WTC11 (cell line): ENCODE measurements at places on chromosomes 6 and 20.

- no peak overlapping the region for H3K4me3 ChIP-seq
- H3K4me1 ChIP-seq, result no peaks in the 10 kb centered on the region
- no peak for DNase-seq
- H3K36me3 ChIP-seq, result no peaks in the 10 kb centered on the region
- no peaks in the 10 kb centered on the region for H3K27me3 ChIP-seq
These were observed 57.4 kb upstream of the MPC1 start for GRCh38 chr6:166440106-166440505.

DNA sequence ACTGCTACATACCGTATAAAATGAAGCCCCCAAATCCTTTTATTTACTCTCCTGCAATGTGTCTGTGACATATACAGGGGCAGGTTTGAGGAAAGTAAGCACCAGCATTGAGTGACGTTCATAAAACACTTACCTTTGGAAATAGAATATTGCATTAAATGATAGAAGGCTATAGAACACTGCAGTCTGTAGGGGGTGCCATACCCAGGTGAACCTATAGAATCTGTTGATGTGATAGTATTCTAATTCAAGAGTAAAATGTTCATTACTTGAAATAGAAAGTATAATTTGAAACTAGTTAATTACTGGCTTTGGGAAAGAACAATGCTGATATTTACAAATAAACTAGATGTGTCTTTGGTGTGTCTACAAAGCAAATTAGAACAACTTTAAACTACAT is 47.0 kb upstream of the PRL start:
- no peaks in the 10 kb centered on the region for H3K27me3 ChIP-seq
- no peaks in the 10 kb centered on the region; the same call in 1 of the 2 replicates for H3K36me3 ChIP-seq
- H3K27ac ChIP-seq, result no peak overlapping the region
- peaks cover 4% of the 10 kb centered on the region for H3K4me1 ChIP-seq

DNA sequence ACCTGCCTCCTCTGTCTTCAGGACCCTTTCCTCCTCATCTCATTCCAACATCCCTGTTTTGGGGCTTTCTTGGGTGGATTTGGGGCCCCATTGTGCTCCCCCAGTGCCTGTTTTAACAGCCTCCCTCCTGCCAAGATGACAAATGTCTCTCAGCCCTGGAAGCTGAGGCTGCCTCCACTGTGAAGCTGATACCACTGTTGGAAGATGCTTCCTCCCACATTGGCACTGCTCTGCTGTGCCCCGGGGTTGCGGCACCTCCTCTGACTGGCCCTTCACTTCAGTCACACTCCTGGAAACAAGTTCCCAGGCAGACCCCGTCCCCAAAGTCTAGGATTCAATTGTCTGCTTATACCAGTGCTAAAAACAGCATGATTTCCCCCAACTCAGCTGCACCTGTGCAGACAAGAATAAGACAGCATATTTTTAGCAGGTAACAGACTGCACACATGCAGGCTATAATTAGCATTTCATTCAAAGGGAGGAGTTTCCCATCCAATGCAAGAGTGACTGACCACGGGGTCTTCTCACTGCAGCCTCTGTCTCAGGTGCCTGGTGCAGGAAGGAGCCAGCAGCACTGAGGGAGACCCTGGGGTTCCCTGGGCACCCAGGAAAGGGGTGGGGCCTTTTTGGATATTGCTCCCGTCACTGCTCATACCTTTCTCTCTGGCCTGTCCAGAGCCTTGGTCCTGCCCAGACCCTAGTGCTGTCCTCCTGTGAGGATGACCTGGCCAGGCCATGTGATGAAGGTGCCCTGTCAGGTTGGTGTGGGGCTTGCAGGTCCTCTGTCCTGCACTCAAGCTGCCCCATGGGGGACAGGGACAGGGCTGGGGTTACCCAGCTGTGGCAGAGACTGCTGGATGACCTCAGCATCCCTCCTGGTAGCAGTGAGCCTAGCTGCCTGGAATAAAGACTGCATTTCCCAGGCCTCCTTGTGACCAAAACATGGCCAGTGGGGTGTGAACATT is 31.5 kb upstream of the SULF2 start:
- DNase-seq, result no peak
- H3K4me3 ChIP-seq, result no peak overlapping the region
- peaks cover 9% of the 10 kb centered on the region for H3K4me1 ChIP-seq
- H3K27me3 ChIP-seq, result peaks cover 6% of the 10 kb centered on the region; the same call in 1 of the 2 replicates
- no peak overlapping the region for H3K27ac ChIP-seq

DNA sequence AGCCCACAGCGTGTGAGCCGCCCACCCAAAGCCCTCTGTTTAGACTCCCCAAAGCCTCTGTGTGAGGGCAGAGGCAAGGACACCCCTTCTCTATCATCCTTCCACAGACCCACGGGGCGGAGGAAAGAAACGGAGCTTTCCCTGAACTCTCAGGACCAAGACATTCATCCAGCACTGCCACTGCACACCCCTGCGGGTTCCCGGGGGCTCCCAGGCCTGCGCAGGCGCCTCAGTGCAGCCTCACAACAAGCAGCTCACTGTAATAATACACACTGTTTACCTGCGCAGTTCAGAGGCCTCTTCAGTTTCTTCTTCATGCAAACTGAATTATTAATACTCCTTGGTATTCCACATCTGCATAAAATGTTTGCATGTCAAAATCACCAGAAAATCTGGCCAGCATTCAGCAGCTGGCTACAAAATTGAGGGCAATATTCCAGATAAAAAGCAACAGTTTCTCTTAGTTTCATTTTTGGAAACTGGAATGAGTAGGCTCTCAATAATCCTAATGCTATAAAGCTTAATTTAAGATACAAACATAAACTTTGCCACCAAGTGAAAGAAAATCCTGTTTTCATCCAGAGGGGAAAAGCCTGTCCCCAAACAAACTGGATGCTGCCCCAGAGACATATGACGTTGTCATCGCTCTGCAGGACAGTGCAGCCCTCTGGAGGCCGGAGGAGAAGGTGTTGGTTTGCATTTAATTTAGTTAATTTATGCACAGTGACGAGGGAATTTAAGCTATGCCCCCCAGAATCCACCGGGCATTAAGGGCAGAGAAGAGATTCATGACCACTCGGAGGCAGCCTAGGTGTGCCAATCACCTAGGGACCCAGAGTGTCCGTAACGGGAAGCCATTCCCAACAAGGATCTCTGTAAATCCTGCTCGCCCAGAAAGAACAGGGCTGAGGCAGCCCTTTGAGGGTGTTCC is 45.3 kb downstream of the NINL start:
- peak; percentile 52 for DNase-seq
- peaks cover 7% of the 10 kb centered on the region; the same call in 1 of the 2 replicates for H3K36me3 ChIP-seq
- peaks cover 43% of the 10 kb centered on the region for H3K4me1 ChIP-seq
- no peaks in the 10 kb centered on the region for H3K27me3 ChIP-seq

- no peaks in the 10 kb centered on the region for H3K27me3 ChIP-seq
- H3K4me3 ChIP-seq, result no peak overlapping the region
- peaks cover 29% of the 10 kb centered on the region for H3K36me3 ChIP-seq
- no peak for DNase-seq
- peaks cover 11% of the 10 kb centered on the region for H3K4me1 ChIP-seq
- H3K27ac ChIP-seq, result peak overlapping the region; percentile 83
These were observed 12.4 kb downstream of the TPMT start for GRCh38 chr6:18142591-18142861.

DNA sequence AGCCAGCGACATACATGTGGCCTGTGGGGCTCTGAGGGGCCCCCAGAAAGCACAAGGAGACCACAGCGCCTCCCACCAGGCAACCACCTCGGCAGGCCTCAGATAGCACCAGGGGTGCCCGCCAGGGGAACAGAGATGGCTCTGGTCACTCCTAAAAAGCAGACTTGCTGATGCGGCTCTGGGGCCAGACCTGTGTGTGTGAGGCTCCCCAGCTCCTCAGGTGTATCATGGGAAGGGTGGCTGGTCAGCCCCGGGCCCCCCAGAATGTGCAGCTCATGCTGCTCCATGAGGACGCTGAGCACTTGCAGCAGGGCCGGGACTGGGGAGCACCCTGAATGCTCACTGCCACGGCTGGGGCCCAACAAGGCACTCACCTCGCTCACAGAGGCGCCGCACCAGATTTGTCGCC is 60.2 kb downstream of the PYGB start:
- H3K4me3 ChIP-seq, result no peak overlapping the region
- H3K27ac ChIP-seq, result no peak overlapping the region
- DNase-seq, result no peak
- no peaks in the 10 kb centered on the region for H3K27me3 ChIP-seq
- peaks cover 31% of the 10 kb centered on the region for H3K36me3 ChIP-seq
- H3K4me1 ChIP-seq, result peaks cover 6% of the 10 kb centered on the region

DNA sequence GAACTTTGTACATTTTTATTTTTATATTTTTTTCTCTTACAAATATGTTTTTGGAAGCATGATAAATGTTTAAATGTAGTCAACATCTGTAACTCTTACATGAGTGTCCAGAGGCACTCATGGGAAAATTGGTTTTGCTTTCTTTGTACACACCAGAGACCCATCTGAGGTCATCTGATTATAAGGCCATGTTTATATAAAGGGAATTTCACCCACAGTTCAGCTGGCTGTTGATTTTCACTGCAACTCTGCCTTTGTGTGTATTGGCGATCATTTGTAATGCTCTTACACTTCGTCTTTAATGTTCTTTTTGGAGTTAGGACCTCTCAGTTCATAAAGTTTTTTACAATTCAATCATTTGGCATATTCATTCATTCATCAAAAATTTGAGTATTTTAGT is 28.1 kb downstream of the RIOK1 start:
- no peak overlapping the region for H3K27ac ChIP-seq
- H3K27me3 ChIP-seq, result no peaks in the 10 kb centered on the region
- H3K4me1 ChIP-seq, result peaks cover 12% of the 10 kb centered on the region
- H3K36me3 ChIP-seq, result peaks cover 45% of the 10 kb centered on the region

- DNase-seq, result peak; percentile 52
- no peaks in the 10 kb centered on the region for H3K36me3 ChIP-seq
- no peaks in the 10 kb centered on the region; the same call in 1 of the 2 replicates for H3K27me3 ChIP-seq
These were observed 74.1 kb upstream of the TOX2 start for GRCh38 chr20:43840382-43841070.

GRCh38 chr6:21908161-21908848 is 314.8 kb downstream of the SOX4 start:
- peak overlapping the region; percentile 84 for H3K27ac ChIP-seq
- no peak for DNase-seq
- no peaks in the 10 kb centered on the region for H3K27me3 ChIP-seq
- H3K4me3 ChIP-seq, result 0 out of 2 replicates have a peak overlapping the region, but pooled peaks have one; percentile 9

GRCh38 chr6:84763886-84764331 is 489 bp downstream of the TBX18 start:
- no peak overlapping the region for H3K27ac ChIP-seq
- H3K36me3 ChIP-seq, result no peaks in the 10 kb centered on the region
- peaks cover 43% of the 10 kb centered on the region for H3K4me1 ChIP-seq
- peaks cover 100% of the 10 kb centered on the region for H3K27me3 ChIP-seq
- H3K4me3 ChIP-seq, result peak overlapping the region; percentile 82

GRCh38 chr20:49750611-49751396 is 37.1 kb upstream of the B4GALT5 start:
- H3K4me1 ChIP-seq, result peaks cover 9% of the 10 kb centered on the region
- H3K36me3 ChIP-seq, result no peaks in the 10 kb centered on the region
- H3K27ac ChIP-seq, result peak overlapping the region; percentile 54; the same call in 1 of the 2 replicates
- no peak overlapping the region for H3K4me3 ChIP-seq
- H3K27me3 ChIP-seq, result no peaks in the 10 kb centered on the region

GRCh38 chr6:53236241-53236640 is 87.6 kb upstream of the GCM1 start:
- peaks cover 4% of the 10 kb centered on the region; the same call in 1 of the 2 replicates for H3K27me3 ChIP-seq
- no peak overlapping the region for H3K27ac ChIP-seq
- H3K4me3 ChIP-seq, result no peak overlapping the region
- H3K4me1 ChIP-seq, result no peaks in the 10 kb centered on the region
- no peak for DNase-seq
- no peaks in the 10 kb centered on the region for H3K36me3 ChIP-seq

GRCh38 chr6:164294047-164294784 is 879.7 kb downstream of the QKI start:
- H3K27me3 ChIP-seq, result no peaks in the 10 kb centered on the region
- no peaks in the 10 kb centered on the region for H3K4me1 ChIP-seq
- no peak overlapping the region for H3K4me3 ChIP-seq
- peaks cover 16% of the 10 kb centered on the region for H3K36me3 ChIP-seq
- H3K27ac ChIP-seq, result no peak overlapping the region

- no peak for DNase-seq
- no peak overlapping the region for H3K27ac ChIP-seq
- no peaks in the 10 kb centered on the region for H3K36me3 ChIP-seq
- H3K4me3 ChIP-seq, result no peak overlapping the region
These were observed 579.8 kb downstream of the PRKN start for GRCh38 chr6:162147805-162148204.

- no peak overlapping the region for H3K4me3 ChIP-seq
- H3K27ac ChIP-seq, result no peak overlapping the region
- DNase-seq, result no peak
- no peaks in the 10 kb centered on the region for H3K36me3 ChIP-seq
- no peaks in the 10 kb centered on the region for H3K27me3 ChIP-seq
These were observed 29.5 kb downstream of the BEND6 start for GRCh38 chr6:56984361-56984760.

DNA sequence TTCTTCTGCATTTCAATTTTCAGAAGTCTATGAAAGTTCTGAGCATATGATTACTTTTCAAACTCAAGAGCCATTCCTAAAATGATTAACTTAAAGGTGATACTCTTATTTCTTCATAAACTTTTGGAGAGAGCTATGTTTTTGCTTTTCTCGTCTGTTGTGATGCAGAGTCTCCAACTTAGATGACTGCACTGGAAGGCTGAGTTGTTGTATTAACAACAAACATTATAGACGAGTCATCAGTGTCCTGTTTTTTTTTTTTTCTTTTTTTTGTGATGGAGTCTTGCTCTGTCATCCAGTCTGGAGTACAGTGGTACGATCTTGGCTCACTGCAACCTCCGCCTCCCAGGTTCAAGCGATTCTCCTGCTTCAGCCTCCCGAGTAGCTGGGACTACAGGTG is 101.9 kb downstream of the CD109 start:
- DNase-seq, result no peak
- no peaks in the 10 kb centered on the region for H3K4me1 ChIP-seq
- H3K27ac ChIP-seq, result no peak overlapping the region
- H3K4me3 ChIP-seq, result no peak overlapping the region
- no peaks in the 10 kb centered on the region for H3K36me3 ChIP-seq

GRCh38 chr6:164563924-164564323 is 745.5 kb downstream of the C6orf118 start:
- H3K27ac ChIP-seq, result no peak overlapping the region
- peaks cover 7% of the 10 kb centered on the region for H3K4me1 ChIP-seq
- DNase-seq, result no peak
- H3K4me3 ChIP-seq, result no peak overlapping the region
- H3K36me3 ChIP-seq, result peaks cover 35% of the 10 kb centered on the region

- no peaks in the 10 kb centered on the region for H3K4me1 ChIP-seq
- no peak overlapping the region for H3K4me3 ChIP-seq
- H3K36me3 ChIP-seq, result peaks cover 17% of the 10 kb centered on the region
- peaks cover 5% of the 10 kb centered on the region for H3K27me3 ChIP-seq
- no peak overlapping the region for H3K27ac ChIP-seq
These were observed 19.4 kb upstream of the BRPF3 start for GRCh38 chr6:36177166-36177565.
